ENCODE measurements at places on chromosomes 13 and 19.

- DNase-seq = peak; percentile 10
Observed at GRCh38 chr13:24161010-24161775, 673 bp downstream of the SPATA13 start.

DNA sequence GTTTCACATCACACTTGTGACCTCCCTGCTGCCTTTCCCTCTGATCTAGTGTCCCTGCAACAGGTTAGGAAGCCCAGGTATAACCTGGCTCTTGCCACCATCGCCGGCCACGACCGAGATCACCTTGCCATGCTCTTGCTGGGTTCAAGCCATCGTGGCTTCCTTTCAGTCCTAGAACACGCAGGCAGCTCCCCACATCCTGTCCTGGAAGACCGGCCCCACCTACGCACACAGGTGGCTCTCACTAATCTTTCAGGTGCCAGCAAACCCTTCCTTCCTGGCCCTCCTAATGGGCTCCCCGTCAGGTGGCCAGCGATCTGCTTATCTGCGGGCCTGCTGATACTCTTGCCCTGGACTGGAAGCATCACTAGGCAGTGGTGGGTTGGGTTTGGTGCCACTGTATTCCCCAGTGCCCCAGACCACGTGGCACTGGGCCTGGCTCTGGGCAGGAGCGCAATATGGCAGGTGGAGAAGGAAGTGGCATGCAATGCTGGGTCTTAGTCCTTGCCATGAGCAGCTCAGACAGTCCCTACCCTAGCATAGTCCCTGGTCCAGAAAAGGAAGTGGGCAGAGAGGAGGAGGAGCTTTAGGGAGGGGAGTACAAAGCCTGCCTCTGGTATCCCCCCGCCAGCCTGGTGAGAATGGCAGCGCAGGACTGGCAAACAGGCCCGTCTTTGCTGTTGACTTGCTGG lies 11.8 kb downstream of the PPP1R37 start:
- no peak for DNase-seq

DNA sequence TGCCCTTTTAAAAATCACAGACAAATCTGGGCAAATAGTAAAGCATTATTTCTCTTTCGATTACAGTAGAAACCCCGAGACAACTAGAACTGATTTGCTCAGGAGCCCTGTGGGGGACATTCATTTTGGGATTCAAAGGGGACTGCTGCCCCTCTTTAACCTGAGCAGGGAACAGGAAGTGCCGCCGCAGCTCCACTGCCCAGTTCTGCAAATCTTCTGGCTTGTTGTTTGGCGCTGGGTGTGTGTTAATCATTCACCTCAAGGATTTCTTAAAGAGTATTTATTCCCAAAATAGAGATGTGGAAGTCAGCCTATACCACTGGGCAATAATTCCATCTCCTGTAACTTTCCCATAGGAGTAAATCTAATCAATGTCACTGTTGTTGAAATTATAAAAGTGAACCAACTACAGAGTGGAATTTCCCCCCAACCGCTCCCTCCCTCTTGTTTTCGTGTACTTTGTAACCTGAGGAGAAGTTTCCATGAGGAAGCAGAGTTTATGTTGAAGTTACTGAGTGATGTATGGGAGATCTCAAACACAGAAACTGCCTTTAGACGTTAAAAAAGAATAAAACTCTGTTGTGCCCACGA lies 515.8 kb downstream of the KLF12 start:
- DNase-seq = no peak

GRCh38 chr13:60617991-60618733 lies 221.1 kb downstream of the TDRD3 start:
- DNase-seq = no peak

GRCh38 chr13:101449790-101450748 lies 2.4 kb upstream of the ITGBL1 start:
- no peak for DNase-seq

DNA sequence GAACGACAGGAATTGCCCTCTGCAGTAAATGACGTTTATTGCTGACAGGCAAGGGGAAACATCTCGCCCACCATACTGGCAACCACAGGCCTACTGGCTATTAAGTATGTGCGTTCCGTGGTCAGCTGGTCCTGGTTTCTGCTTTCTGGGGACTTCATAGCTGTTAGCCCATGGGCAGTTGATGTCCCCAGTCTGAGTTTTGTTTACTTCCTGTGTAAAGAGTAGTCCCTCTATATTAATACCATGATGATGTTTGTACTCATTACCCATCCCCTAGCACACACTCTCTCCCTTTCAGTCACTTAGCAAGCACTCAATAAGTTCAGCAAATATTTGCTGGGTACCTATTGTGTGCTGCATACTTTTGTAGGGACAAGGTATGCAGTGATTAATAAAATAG lies 6.5 kb upstream of the MIA start:
- no peak for DNase-seq

DNA sequence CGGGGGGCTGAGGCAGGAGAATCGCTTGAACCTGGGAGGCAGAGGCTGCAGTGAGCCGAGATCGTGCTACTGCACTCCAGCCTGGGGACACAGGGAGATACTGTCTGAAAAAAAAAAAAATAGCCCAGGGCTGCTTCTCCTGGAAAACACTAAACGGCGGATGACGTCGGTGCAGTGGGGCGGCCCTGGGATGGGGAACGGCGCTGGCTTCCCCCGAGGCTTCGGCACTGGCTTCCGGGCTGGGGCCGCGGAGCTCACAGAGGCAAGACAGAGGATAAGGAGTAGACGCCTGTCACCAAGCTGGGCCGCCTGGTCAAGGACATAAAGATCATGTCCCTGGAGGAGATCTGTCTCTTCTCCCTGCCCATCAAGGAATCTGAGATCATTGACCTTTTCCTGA lies 5.0 kb downstream of the PRSS57 start:
- DNase-seq = no peak

DNA sequence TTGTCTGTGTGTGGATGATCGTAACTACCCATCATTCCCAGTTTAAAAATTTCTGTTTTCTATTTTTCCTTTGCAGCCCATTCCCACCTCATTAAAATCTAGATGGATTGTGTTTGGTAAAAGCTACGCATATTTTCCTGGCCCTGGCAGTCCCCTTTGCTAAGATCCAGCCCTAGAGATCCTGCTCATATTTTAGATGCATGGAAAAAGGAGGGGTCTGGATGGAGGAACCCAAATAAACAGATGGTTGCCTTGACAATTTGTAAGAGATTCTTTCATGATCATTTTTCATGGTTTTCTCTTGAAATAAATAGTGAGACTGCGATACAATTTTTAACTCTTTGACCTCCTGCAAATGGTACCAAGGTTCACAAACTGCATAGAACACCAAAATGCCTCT lies 174.4 kb downstream of the SLC7A1 start:
- DNase-seq = no peak

- DNase-seq = no peak
Observed at GRCh38 chr13:93496985-93497673, 270.5 kb downstream of the GPC6 start.

- no peak for DNase-seq
Observed at GRCh38 chr19:46133101-46133627, 8.7 kb upstream of the IGFL3 start.
